Activated CD8-positive, alpha-beta memory T cell treated with anti-CD3 and anti-CD28 coated beads, Interleukin-2, amount 10 ng/mL, durations not matched to agents 7 days and 5 days (primary cell): ENCODE measurements at places on chromosomes 6 and 20. TPM values are rescaled to one million over a fixed set of nuclear protein-coding genes. Genes with fewer than 3 reads are reported as not detected.
A peak's percentile ranks its signal among the peaks of the same experiment; 100 is the strongest.

MOXD1 gene
- 0.45 TPM for total RNA-seq

ATP5F1E gene
- total RNA-seq = 80.8 TPM

BEND6 gene
- total RNA-seq = not detected

BPIFA1 gene
- not detected for total RNA-seq

KCNB1 gene
- total RNA-seq = not detected

VSTM2L gene
- total RNA-seq = 0.35 TPM

SNAP25 gene
- not detected for total RNA-seq

GNAS-AS1 gene
- 0.89 TPM for total RNA-seq

TAAR6 gene
- total RNA-seq = not detected

CDC25B gene
- 194 TPM for total RNA-seq

C4A gene
- total RNA-seq = 2.3 TPM

PERP gene
- 13.4 TPM for total RNA-seq

FBXO5 gene
- 73.5 TPM for total RNA-seq

HEY2 gene
- not detected for total RNA-seq

DNA sequence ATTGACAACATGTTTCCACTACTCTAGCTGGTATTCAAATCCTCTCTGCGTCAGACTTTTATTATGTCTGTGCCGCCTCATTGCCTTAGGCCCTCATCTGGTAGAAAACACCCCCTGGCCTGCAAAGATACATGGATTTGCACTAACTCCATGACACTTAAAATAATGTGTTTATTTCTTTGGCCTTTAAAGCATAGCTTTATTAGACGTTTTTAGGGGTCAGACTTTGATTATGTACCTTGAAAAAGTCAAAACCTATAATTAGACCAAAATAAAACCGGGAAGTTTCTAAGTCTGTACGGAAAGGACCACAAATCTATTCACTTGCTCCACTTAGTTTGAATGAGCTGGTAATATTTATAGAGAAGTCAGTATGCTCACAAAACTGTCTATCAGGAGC is 357.9 kb upstream of the NOX3 start:
- no peak for DNase-seq

DNA sequence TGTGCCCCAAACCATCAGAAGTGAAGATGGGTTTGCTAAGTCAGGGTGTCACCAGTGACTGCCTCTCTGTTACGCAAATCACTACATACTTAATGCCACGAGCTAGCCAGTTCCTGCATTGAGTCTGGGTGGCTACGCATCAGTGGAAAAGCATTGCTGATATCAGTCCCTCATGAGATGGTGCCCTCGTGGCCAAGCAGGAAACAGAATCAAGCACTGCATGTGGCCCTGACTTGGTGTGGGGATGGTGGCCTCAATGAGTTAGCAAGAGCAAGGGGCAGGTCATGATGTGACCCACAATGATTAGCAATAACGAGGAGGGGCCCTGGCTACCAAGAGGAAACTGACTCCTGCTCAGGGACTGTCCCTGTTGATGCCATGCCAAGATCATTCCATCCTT is 51.6 kb upstream of the FNDC1 start:
- DNase-seq = no peak

DNA sequence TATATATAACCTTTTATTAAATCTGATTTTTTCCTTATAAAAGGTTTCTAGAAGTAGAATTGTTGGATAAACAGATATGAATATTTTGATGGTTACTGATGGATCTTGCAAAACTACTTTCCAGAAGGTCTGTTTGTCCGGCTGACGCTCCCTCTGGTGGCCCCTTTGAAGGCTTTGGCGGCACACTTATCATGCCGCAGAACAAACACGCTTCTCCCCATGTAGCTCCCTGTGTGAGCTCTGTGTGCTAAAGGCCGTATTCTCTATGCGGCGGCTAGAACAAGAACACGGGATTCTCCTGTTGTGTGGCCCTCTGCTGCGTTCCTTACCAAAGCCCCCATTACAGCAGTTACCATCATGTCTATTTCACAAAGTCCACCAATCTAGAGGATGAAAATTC is 30.0 kb downstream of the PPP1R3G start:
- no peak for DNase-seq

GRCh38 chr6:27168108-27168507 is 79.4 kb upstream of the PRSS16 start:
- no peak for DNase-seq

DNA sequence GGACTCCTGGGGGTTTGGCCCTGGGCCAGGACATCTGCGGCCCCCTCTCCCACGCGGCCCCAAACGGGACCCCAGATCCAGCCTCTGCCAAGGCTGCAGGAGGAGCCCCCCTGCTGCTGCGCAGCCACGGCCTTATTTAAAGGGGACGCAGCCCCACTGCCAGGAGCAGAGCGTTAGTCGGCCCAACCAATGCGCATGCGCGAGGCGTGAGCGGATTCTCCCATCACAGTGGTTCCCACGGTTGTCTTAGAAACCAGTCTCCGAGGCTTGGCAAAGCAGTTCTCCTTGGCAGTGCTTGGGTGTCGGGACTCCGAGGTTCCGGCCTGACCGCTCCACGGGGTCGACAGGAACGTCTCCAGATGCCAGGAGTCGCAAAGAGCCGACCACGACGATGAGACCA is 288.3 kb upstream of the ZNF337 start:
- peak; percentile 53 for DNase-seq

GRCh38 chr6:34559651-34560365 is 3.7 kb upstream of the SPDEF start:
- no peak for DNase-seq

GRCh38 chr6:156912431-156912830 is 135.3 kb downstream of the ARID1B start:
- DNase-seq = no peak

DNA sequence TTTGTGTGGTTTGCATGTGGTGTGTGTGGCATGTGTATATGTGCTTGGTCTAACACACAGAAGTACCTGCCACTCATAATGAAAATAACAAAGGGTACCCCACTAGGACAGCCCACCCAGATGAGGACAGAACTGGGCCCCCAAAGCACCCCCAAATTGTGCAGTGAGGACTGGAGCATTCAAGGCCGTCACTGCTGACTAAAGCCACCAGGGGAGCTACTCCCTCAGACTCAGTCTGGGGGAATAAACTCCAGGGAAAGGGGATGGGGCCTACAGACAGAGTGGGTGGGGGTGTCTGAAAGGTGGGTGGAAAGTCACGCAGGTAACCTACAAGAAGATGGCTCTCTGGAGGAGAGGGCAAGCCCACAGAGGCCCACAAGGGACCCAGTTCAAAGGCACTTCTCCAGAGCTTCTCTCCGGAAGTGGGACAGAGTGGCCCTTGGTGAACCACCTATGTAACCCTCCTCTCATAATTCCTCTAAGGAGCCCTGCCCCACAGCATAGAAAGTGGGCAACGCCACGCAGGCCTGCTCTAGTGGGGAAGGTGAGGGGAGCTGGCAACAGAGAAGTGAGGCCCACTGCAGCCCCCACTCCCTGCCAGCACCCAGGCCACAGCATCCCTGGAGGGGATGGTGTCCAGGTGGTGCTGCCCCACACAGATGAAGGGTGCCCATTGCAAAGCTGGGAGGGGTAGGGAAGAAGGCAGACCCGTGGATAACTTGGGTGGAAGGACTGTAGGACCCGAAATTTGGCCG is 122.8 kb upstream of the MAFB start:
- peak; percentile 34 for DNase-seq

- DNase-seq = no peak
These were observed 6.5 kb downstream of the ELOVL5 start for GRCh38 chr6:53342217-53342616.

GRCh38 chr6:5532941-5533340 is 271.6 kb downstream of the FARS2 start:
- DNase-seq = no peak

GRCh38 chr6:7414811-7415210 is 25.2 kb downstream of the RIOK1 start:
- DNase-seq = no peak

DNA sequence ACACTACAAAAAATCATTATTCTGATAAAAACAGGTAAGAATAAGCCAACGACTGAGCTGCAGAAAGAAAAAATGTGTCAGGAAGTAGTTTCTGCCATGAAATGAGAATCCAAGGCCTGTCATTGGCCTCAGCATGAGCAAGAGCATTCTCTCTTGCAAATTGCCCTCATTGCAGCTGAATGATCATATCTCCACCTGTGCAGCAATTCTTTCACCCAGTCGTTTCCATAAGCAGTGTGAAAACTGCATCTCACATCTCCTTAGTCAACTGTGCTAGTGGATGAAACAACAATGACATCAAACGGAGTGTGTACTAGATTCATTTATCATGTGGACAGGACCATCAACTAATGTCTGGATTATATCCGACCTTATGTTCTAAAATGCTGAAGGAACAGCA is 88.2 kb upstream of the STXBP5 start:
- DNase-seq = no peak

DNA sequence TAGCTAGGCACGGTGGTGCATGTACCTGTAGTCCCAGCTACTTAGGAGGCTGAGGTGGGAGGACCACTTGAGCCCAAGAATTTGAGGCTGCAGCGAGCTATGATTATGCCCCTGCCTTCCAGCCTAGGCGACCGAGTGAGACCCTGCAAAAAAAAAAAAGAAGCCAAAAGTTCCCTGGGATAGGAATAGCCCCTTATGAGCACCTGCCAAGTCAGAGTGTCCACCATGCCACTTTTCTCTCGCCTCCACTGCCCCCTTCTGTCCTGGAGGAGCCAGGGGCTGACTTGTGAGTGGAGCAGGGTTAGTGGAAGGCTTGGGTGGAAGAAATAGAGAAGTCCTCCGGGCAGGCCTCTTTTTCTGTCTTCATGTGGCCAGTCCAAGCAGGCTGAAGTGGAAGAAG is 12.1 kb upstream of the DDX27 start:
- DNase-seq = no peak

DNA sequence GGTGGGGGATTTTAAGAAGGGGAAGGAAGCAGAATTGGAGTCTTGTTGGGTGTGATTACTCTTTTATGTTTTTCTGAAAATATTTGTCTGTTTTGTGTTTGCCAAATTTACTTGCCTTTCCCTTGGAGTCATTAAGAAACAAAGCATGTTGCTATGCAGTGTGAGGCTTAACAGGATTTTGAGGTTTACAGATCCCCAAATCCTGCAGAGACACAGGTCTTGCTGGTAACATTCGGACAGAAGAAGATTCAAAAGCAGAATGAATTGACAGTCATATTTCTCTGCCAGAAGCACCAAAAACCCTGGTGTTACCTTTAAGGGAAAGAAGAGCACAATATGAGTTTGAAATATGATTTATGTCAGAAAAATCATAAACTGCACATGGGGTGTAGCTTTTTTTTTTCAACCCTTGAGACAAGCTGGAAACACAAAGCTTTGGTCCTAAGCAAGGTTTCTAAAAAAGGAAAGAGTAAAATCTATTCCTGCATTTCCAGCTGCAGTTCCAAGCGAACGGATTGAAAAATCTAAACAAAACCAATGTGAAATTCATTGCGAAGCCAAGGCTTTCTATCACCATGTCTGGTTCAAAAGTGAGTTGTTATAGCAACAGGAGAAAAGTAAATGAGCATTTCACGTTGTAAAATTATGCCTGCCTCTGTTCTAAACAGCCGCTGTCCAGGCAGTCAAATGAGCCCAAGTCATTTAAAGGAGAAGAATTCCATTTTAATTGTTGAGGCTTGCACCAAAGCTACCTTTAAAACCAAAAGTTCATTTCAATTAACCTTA is 358.9 kb upstream of the SASH1 start:
- no peak for DNase-seq

- no peak for DNase-seq
These were observed 562 bp downstream of the TRIM39 start for GRCh38 chr6:30327232-30327746.

GRCh38 chr20:62989201-62989601 is 17.6 kb downstream of the BHLHE23 start:
- peak; percentile 51 for DNase-seq

- DNase-seq = no peak
These were observed 284.5 kb downstream of the PRKN start for GRCh38 chr6:162443101-162443500.

GRCh38 chr6:10771371-10771894 is 23.8 kb downstream of the TMEM14B start:
- no peak for DNase-seq

GRCh38 chr6:39937686-39938333 is 3.5 kb upstream of the MOCS1 start:
- no peak for DNase-seq

DNA sequence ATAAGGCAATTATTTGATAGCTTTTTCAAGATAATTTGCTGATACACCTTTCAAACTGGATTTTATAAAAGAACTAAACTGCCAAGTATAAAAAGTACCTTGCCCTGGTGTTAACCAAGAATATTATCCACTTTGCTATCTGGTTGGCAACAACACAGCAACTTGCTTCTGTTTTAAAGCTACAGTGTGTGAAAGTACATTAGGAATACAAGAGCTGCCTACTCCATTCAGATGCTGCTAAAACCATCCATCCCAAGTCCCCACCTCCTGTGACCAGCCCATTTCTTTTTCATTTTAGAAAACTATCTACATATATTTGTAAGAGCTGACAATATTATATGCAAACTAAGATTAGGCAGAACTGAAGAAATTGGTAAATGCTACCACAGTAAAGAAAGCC is 12.8 kb downstream of the CLDN20 start:
- DNase-seq = no peak

GRCh38 chr6:19569563-19569962 is 267.6 kb upstream of the ID4 start:
- DNase-seq = no peak

- DNase-seq = no peak
These were observed 1.1 kb downstream of the NDRG3 start for GRCh38 chr20:36744764-36745191.

- no peak for DNase-seq
These were observed 81.9 kb upstream of the QKI start for GRCh38 chr6:163332575-163332974.

GRCh38 chr6:157298216-157298724 is 25.0 kb downstream of the TMEM242 start:
- DNase-seq = no peak

GRCh38 chr6:14966096-14966905 is 279.6 kb upstream of the JARID2 start:
- no peak for DNase-seq

GRCh38 chr6:36358226-36358915 is 21.7 kb upstream of the BNIP5 start:
- DNase-seq = no peak

- DNase-seq = no peak
These were observed 122.9 kb downstream of the MAP7 start for GRCh38 chr6:136427378-136427717.

GRCh38 chr6:107590378-107590777 is 100.5 kb downstream of the SOBP start:
- DNase-seq = no peak
